ENCODE measurements at places on chromosomes 7 and 10.

DNA sequence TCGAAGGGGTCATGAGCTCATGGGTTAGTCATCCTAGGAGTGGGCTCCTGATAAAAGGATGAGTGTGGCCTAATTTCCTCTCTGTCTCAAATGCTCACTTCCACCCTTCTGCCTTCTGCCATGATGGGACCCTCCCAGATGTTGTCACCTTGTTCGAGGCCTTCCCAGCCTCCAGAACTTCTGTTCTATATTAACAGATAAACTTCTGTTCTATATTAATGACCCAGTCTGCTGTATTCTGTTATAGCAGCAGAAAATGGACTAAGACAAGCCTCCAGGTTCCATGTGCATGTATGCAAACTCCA is 583.2 kb downstream of the GLRX3 start:
- no peak for DNase-seq

DNA sequence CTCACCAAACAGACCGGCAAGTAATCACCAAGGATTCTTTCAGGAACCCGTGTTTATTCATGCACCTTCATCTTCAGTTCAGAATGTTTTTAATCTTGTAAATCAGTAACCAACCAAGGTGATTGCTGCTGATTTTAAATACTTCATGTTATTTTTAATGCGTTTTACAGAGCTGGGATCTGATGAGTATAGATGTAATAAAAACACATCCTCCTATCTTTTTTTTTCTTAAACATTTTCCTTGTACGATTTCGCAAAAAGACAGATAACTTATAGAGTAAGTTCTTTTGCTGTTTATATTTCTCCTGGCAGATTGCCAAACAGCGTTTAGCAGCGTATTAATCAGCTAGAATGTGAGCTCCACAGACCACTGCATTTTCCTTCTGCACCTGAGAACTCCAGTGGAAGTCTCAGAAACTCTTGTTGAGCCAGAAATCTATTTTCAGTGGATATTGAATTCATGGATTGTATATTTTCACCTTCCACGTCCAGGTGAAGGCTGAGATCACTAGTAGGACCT is 397.8 kb upstream of the NRP1 start:
- no peak for DNase-seq

- DNase-seq, result peak; percentile 26
Observed at GRCh38 chr10:131453721-131454634, 142.5 kb upstream of the TCERG1L start.

GRCh38 chr10:11522821-11523245 is 88.6 kb downstream of the USP6NL start:
- DNase-seq, result no peak

GRCh38 chr10:58742141-58742540 is 229.5 kb downstream of the BICC1 start:
- no peak for DNase-seq

DNA sequence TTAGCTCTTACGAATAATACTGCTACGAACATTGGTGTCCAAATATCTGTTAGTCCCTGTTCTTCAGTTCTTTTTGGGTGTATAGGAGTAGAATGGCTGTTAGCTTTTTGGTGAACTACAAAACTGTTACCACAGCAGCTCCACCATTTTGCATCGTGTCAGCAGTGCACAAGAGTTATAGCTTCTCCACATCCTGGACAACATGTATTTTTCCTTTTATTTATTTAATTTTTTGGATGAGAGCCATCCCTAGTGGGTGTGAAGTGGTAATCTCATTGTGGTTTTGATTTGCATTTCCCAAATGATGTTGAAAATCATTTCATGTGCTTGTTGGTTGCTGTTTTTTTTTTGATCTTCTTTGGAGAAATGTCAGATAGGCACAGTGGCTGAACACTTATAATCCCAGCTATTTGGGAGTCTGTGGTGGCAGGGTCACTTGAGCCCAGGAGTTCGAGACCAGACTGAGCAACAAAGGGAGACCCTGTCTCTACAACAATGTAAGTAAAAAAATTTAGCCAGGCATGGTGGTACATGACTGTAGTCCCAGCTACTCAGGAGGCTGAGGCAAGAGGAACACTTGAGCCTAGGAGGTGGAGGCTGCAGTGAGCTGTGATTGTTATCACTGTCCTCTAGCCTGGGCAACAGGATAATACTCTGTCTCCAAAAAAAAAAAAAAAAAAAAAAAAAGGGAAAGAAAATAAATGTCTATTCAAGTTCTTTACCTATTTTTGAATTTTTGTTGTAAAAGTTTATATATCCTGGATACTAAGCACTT is 31.7 kb downstream of the TRIM24 start:
- DNase-seq, result no peak

DNA sequence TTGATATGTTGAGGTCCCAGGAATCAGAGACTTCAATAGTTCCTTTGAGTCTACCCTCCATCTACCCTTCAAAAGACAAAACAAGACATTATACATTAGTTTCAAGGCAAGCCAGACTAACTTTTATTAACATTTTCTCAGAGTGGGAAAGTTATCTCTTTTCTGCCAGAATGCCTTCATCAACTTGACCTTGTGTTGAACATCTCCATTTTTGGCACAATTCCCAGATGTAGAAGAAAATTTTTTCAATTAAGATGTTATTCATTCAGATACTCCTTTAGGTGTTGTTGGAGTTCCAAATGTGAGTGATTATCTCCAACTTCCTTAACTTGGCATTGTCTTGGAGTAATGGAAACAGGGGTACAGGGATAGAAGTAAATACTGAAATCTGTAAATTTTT is 59.1 kb downstream of the NRF1 start:
- DNase-seq, result no peak

DNA sequence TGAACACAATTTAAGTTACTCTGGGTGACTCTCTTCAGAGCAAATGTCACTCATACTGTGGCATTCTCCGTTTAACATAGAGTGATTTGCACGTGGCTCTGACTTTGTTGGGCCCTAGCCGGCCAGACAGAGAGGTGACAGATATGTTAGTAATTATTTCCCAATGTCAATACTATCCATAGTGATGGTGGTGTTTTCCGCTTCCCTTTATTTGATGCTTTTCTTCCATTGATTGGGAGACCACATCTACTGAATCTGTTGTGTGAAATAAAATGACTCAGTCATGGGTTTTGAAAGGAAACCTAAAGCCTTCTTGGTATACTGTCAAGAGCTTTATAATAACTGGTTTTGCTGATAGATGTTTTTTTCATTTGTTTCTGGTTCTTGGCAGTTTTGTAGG is 7.4 kb downstream of the AVL9 start:
- peak; percentile 27 for DNase-seq

DNA sequence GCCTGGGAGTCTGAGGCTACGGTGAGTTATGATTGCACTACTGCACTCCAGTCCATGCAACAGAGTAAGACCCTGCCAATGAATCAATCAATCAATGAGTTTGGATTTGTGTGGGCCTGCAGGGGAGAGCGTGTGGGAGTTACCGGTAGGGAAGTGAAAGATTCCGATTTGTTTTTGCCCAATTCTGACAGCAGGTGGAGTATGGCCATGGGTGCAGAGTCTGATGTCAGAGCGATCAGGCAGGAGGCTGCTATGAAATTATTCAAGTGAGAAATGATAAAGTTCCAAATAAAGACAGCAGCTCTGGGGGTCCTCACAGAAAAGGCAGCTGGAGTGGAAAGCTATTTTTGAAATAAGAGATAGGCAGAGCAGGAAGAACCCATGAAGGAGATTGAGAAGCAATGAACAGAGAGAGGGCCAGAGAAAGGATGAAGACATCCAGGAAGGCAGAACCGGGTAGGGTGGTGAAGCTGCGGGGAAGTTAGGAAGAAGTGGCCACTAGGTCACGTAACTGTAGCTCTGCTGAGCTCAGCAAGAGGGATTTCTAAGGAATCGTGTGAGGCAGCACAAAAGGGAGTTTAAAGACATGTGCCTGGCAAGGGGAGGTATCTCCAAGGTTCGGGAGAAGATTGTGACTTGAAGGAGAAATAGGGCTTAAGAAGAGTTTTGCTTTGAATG is 93.7 kb upstream of the NMT2 start:
- DNase-seq, result no peak

- no peak for DNase-seq
Observed at GRCh38 chr10:3769556-3769955, 15.5 kb downstream of the KLF6 start.

GRCh38 chr10:79454259-79454658 is 8.8 kb upstream of the ZCCHC24 start:
- DNase-seq, result no peak

- no peak for DNase-seq
Observed at GRCh38 chr7:111586711-111587409, 24.6 kb upstream of the IMMP2L start.

DNA sequence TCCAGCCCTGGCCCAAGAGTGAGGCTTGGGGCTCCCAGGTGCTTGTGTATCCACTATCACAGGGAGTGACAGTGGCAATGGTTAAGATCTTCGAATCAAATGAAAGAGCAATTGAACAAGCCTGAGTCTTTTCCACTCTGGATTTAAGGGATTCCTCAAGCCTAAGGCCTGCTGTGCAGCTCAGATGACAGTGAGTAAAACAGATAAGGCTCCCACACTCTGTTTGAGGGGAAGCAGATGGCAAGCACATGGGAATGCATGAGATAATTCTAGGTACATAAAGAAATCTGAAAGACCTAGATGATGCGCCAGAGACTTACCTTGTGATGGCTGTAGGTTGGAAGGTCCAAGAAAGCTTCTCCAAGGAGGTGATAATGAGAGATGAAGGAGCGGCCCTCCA is 95.0 kb downstream of the LRRC18 start:
- no peak for DNase-seq

DNA sequence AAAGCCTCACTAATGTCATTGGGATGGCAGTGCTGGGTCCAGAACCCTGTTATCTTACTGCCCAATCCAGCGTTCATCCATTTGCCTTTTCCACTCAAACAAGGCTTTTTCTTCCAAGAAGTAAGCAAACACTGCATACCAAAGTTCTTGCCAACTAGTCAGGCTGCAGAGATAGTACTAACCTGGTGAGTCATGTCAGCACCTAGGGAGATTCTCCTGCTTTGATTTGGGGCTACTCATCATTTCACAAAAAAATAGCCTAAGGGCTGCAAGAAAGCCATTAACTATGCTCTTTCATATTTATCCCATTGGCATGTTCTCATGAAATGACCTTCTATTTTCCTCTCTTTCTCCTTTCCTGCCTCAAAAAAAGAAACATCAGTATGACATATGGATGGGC is 142.6 kb downstream of the TWIST1 start:
- no peak for DNase-seq

DNA sequence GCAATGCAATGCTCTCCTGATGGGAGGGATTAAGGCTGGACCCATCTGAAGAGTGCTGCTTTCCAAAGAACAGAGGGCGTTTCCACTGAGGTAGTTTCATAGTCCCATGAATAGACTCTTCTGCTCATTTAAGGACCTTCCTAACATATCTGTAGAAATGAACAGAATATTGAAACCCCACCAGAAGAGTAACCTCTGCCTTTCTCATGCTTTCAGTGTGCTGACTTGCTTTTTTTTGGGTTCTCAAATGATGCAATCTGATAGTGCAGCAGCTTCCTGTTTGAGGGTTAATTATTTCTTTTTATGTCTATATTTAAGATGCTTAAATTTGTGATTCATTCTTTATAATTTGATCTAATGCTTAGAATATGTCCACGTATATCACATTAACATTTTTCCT is 82.2 kb downstream of the GATA3 start:
- no peak for DNase-seq

DNA sequence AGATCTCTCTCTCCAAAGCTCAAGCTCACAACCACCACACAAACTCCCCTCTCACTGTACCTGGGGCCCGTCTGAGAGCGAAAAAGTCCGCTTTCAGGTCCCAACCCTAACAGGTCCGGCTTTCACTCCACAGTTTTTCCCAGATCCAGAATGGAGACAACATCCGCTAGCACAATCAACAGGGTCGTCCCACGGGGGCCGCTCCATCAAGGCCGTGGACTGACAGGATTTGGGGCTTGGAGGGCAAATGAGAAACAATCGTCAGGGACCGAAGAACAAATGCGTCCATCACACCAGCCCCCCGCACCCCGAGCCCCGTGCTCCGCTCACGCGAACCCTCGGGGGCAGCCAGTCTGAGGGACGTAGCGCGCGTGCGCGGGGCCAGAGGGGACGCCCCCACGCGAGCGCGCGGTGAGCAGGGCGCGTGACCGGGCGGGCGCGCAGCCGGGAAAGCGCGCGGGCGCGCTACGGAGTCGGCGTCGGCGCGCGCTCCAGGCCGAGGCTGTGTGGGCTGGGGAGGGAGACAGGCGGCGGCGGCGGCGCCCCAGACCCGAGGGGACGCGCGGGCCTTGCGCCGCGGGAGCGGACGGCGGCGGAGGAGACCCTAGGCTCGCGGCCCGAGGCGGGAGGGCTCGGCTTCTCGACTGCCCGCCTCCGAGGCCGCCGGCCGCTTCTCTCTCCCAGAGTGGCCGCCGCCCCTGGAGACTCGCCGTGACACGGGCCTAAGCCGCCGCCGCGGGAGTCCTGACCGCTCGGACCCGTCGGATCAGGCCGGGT is at the start of gene SLK:
TSS of gene SLK (plus strand) at position 470 of the 777 bp plus-strand sequence. CDS start 606 bp downstream, outside the sequence.
- peak; percentile 67 for DNase-seq

GRCh38 chr10:113552701-113553100 is at the start of gene HABP2:
HABP2 (plus strand) TSS chr10:113553053; CDS start chr10:113553122, 69 bp downstream.
- DNase-seq, result no peak

DNA sequence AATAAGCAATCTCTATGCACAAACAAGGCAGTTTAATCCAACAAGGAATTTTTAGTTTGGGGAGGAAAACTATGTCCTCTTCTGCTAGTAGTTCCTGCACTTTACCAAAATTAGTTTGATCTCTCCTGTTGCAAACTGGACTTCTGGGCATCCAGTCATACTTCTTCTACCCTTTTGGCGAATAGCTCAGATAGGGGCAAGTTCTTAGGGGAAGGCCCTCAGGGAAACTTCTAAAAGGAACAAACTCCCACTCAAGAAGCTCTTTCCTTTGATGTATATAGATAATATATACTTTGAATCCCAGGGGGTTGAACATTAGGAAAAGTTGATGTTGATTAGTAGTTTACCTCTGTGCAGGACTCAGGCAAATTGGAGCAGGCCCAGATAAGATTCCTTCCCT is 21.5 kb upstream of the PPP1R17 start:
- DNase-seq, result no peak

- DNase-seq, result no peak
Observed at GRCh38 chr10:31645786-31646185, 282.8 kb downstream of the ARHGAP12 start.

GRCh38 chr7:75534727-75535307 is 42.7 kb downstream of the SPDYE5 start:
- no peak for DNase-seq

GRCh38 chr7:33721895-33722294 is 183.4 kb upstream of the BMPER start:
- no peak for DNase-seq

DNA sequence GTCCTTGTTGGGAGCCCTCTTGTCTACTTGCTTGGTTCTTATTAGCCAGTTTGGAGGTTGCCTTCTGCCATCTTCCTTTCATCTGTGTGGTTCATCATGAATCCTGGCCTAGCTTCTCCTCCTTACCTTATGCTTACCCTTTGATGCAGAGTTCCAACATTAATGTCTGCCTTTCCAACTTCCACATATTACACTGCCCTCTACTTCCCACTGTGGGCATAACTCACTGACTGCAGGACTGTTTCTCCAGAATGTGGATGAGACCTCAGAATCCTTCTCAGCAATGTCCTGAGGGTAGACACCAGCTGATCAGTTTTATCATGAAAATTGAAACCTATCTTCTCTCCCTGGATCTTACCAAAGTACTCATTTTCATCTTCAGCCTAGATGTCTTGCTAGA is 491.0 kb downstream of the LRMDA start:
- no peak for DNase-seq

- no peak for DNase-seq
Observed at GRCh38 chr7:85457911-85458310, 271.1 kb upstream of the SEMA3D start.

GRCh38 chr7:18243731-18244130 is 216.1 kb upstream of the PRPS1L1 start:
- no peak for DNase-seq

GRCh38 chr7:35524112-35524804 is 170.7 kb downstream of the HERPUD2 start:
- DNase-seq, result no peak

All from activated CD4-positive, alpha-beta T cell treated with anti-CD3 and anti-CD28 coated beads, Interleukin-2, amount 50 U/mL, for 4 hours (primary cell).